Activated naive CD4-positive, alpha-beta T cell treated with anti-CD3 and anti-CD28 coated beads for 36 hours (primary cell): ENCODE measurements at places on chromosomes 16 and 17.
A peak's percentile ranks its signal among the peaks of the same experiment; 100 is the strongest.

- DNase-seq: peak; percentile 18
- no peak overlapping the region for H3K4me3 ChIP-seq
- peaks cover 14% of the 10 kb centered on the region for H3K4me1 ChIP-seq
- H3K27me3 ChIP-seq: no peaks in the 10 kb centered on the region
Measured at GRCh38 chr17:34820248-34820801, 140.9 kb downstream of the CCT6B start.

DNA sequence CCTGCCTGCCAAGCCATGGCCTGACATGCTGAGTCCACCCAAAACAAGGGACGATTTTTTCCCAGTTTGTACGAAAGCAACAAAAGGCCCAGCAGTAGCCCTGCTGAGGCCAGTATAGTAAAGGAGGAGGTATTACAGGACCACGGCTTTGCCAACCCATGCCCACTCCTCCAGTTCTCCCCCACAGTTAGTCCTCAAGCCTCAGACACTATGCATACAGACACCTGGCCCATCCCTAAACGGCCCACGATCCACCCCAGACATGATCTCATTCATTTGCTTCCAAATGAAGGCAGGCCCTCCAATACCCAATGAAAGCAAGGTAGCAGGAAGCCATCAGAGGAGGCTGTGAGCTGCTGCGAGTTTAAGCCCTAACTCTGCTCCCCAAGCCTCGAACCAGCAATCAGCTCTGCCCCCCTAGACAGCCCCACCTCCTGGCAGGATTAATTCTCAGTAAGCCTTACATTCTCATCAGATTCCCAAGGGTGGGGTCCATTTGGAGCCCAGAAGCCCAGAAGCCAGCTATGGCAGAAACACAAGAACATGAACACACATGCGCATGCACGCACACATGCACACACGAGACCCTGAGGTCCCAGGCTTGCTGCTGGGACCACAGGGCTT lies 4.9 kb downstream of the HDAC5 start:
- DNase-seq: no peak
- peaks cover 29% of the 10 kb centered on the region for H3K4me1 ChIP-seq
- no peak overlapping the region for H3K4me3 ChIP-seq

GRCh38 chr16:79980650-79981521 lies 380.3 kb upstream of the MAF start:
- no peak for DNase-seq
- no peak overlapping the region for H3K4me3 ChIP-seq
- H3K27me3 ChIP-seq: no peaks in the 10 kb centered on the region
- no peak overlapping the region for H3K27ac ChIP-seq

DNA sequence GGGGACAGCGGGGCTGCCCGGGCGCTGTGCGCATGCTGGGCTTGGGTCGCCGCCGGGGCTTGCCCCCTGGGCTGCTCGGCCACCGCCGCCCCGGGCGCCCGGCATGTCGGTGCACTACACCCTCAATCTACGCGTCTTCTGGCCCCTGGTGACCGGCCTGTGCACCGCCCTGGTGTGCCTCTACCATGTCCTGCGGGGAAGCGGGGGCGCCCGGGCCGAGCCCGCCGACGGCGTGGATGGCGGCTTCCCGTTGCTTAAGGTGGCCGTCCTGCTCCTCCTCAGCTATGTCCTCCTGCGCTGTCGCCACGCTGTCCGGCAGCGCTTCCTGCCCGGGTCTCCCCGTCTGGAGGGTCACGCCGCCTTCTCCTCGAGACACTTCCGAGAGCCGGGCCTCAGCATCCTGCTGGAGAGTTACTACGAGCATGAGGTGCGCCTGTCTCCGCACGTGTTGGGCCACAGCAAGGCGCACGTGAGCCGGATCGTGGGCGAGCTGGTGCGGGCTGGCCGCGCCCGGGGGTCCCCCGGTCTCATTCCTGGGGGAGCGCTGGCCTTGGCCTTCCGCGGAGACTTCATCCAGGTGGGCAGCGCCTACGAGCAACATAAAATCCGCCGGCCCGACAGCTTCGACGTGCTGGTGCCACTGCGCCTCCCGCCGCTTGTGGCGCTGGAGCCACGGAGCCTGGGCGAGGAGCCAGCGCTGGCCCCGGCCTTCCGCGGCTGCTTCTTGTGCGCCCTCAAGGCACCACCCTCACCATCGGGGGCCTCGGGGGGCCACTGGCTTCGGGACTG lies 789 bp downstream of the ITPRIPL2 start:
- no peak for DNase-seq
- no peaks in the 10 kb centered on the region for H3K36me3 ChIP-seq
- peaks cover 8% of the 10 kb centered on the region for H3K4me1 ChIP-seq
- H3K4me3 ChIP-seq: no peak overlapping the region
- no peak overlapping the region for H3K27ac ChIP-seq
- peaks cover 35% of the 10 kb centered on the region for H3K27me3 ChIP-seq

- H3K27ac ChIP-seq: peak overlapping the region; percentile 95
- H3K27me3 ChIP-seq: no peaks in the 10 kb centered on the region
- peak overlapping the region; percentile 87 for H3K4me3 ChIP-seq
- H3K4me1 ChIP-seq: peaks cover 57% of the 10 kb centered on the region
- peaks cover 30% of the 10 kb centered on the region for H3K36me3 ChIP-seq
Measured at GRCh38 chr16:66551348-66551759, 1.0 kb upstream of the CKLF start.

DNA sequence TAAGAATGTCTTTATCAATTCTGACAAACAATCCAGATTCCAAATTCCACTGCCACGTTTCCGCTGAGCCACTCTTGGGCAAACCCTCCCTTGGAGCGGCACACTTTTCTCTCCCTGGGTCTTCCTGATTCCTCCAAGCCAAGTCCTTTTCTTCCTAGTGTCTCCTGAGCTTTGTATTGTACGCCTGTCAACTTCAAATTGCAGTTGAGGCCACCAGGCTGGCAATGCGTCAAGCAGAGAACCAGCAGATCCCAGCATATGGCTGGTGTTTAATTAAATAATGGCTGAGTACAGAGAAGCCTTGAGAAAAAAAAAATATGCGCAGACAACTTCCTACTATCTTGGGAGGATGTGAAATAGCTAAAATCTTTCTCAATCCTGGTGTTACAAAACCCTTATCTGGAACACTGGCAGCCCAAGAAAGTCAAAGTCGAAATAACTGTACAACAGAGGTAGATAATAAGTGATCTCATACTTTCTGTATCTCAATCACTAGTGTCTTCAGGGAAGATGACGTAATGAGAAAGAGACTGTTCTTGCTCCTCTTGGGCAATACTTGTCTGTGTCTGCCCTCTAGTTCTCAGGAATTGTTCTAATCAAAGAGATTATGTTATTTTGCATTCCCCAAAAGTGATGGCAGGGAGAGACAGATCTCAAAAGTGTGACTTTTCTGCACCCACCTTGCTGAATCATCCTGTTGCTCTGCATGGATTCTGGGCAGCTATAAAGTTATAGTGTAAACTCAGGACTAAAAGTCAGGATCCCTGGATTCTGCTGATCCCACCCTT lies 15.0 kb downstream of the SMIM36 start:
- no peak for DNase-seq
- H3K27ac ChIP-seq: no peak overlapping the region
- no peaks in the 10 kb centered on the region for H3K36me3 ChIP-seq
- no peak overlapping the region for H3K4me3 ChIP-seq
- peaks cover 3% of the 10 kb centered on the region for H3K27me3 ChIP-seq

GRCh38 chr16:84209989-84210388 lies 19.0 kb downstream of the ADAD2 start:
- H3K4me1 ChIP-seq: no peaks in the 10 kb centered on the region
- H3K27me3 ChIP-seq: no peaks in the 10 kb centered on the region
- no peaks in the 10 kb centered on the region for H3K36me3 ChIP-seq
- no peak overlapping the region for H3K27ac ChIP-seq
- peak; percentile 10 for DNase-seq
- no peak overlapping the region for H3K4me3 ChIP-seq

- H3K4me1 ChIP-seq: no peaks in the 10 kb centered on the region
- H3K36me3 ChIP-seq: no peaks in the 10 kb centered on the region
- H3K27ac ChIP-seq: no peak overlapping the region
- H3K4me3 ChIP-seq: no peak overlapping the region
- DNase-seq: no peak
- H3K27me3 ChIP-seq: peaks cover 6% of the 10 kb centered on the region
Measured at GRCh38 chr17:46764709-46765401, 53.6 kb downstream of the WNT3 start.

GRCh38 chr17:53796642-53797041 lies 26.1 kb upstream of the KIF2B start:
- no peak for DNase-seq
- H3K4me3 ChIP-seq: no peak overlapping the region
- no peaks in the 10 kb centered on the region for H3K4me1 ChIP-seq
- no peak overlapping the region for H3K27ac ChIP-seq
- H3K27me3 ChIP-seq: no peaks in the 10 kb centered on the region
- H3K36me3 ChIP-seq: no peaks in the 10 kb centered on the region

- no peaks in the 10 kb centered on the region for H3K4me1 ChIP-seq
- H3K36me3 ChIP-seq: no peaks in the 10 kb centered on the region
- H3K27ac ChIP-seq: no peak overlapping the region
- H3K27me3 ChIP-seq: no peaks in the 10 kb centered on the region
- H3K4me3 ChIP-seq: no peak overlapping the region
- DNase-seq: no peak
Measured at GRCh38 chr16:63980763-63981162, 1141.1 kb downstream of the CDH11 start.

GRCh38 chr16:30903596-30903995 lies 7.2 kb downstream of the CTF1 start:
- peak; percentile 41 for DNase-seq
- H3K27me3 ChIP-seq: no peaks in the 10 kb centered on the region
- peaks cover 1% of the 10 kb centered on the region for H3K36me3 ChIP-seq
- H3K27ac ChIP-seq: peak overlapping the region; percentile 81
- H3K4me1 ChIP-seq: peaks cover 35% of the 10 kb centered on the region
- H3K4me3 ChIP-seq: no peak overlapping the region

- peaks cover 41% of the 10 kb centered on the region for H3K4me1 ChIP-seq
- DNase-seq: peak; percentile 1
- no peak overlapping the region for H3K4me3 ChIP-seq
Measured at GRCh38 chr17:77831474-77832179, 126.9 kb upstream of the TNRC6C start.

GRCh38 chr16:65342231-65342866 lies 220.5 kb upstream of the CDH11 start:
- H3K27me3 ChIP-seq: no peaks in the 10 kb centered on the region
- H3K4me3 ChIP-seq: no peak overlapping the region

DNA sequence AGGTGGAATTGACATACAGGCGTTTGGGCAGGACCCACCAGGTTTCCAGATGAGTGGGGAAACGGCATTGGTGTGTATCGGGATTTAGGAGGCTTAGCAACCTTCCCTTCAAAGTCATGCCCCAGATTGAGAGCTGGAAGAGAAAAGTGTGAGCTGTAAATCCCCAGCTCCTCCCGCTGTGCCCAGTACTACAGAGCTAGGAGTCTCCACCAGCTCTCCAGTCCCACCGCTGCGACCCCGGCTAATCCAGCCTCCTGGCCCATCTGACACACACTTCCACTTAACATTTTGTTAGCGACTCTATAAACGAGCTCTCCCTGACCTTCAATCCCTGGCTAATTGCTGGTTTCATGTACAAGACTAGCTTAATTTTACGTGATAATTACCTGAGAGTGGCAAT lies 29.9 kb upstream of the LHX1 start:
- H3K27me3 ChIP-seq: peaks cover 17% of the 10 kb centered on the region
- no peaks in the 10 kb centered on the region for H3K36me3 ChIP-seq
- DNase-seq: no peak
- H3K4me3 ChIP-seq: no peak overlapping the region
- H3K4me1 ChIP-seq: no peaks in the 10 kb centered on the region

GRCh38 chr17:46771561-46772474 lies 46.7 kb downstream of the WNT3 start:
- no peaks in the 10 kb centered on the region for H3K36me3 ChIP-seq
- peak; percentile 28 for DNase-seq
- peaks cover 12% of the 10 kb centered on the region for H3K4me1 ChIP-seq
- no peak overlapping the region for H3K27ac ChIP-seq
- H3K4me3 ChIP-seq: peak overlapping the region; percentile 69

GRCh38 chr17:8105957-8106398 lies 12.3 kb downstream of the ALOXE3 start:
- no peak overlapping the region for H3K27ac ChIP-seq
- H3K36me3 ChIP-seq: no peaks in the 10 kb centered on the region
- no peak overlapping the region for H3K4me3 ChIP-seq

DNA sequence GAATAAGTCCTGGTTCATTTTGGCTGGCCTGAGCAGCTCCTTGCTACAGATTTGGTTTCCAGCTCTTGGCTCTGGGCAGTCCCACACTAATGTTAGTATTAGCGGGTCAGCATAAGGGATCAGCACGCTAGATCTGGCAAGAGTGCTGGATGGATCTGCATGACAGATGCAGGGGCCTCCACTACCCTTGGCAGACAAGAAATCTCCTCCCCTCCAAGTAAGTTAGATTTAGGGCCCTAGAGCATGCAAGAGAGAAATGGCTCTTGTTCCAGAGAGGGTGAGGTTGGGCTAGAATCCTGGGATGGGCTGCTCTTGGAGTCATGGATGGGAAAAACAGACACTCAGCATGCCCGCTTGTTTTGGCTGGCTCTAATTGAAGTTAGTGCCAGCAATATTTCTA lies 414.3 kb downstream of the RBFOX1 start:
- no peak for DNase-seq
- H3K4me3 ChIP-seq: no peak overlapping the region
- H3K27me3 ChIP-seq: no peaks in the 10 kb centered on the region
- H3K4me1 ChIP-seq: no peaks in the 10 kb centered on the region
- no peak overlapping the region for H3K27ac ChIP-seq

DNA sequence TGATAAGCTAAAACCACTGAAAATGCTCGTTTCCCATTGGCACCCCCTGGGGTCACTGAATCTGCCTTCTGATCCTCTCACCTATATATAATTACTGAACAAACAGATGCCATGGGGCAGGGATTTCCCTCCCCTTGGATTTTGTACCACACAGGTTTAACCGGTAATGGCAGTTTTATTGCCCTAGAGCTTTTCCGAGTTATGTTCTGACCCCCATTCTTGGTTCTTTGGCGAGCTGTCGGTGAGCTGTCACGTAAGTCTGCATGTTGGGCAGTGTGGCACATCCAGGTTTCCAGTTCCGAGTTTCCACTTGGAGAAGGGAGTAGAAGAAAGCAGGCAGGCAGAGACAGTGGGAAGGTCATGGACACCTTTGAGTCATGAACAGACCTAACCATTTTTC lies 7.1 kb downstream of the TMEM97 start:
- H3K4me3 ChIP-seq: no peak overlapping the region
- DNase-seq: no peak
- peaks cover 18% of the 10 kb centered on the region for H3K36me3 ChIP-seq

GRCh38 chr16:66605177-66605978 lies 874 bp downstream of the CMTM3 start:
- no peaks in the 10 kb centered on the region for H3K27me3 ChIP-seq
- H3K36me3 ChIP-seq: peaks cover 8% of the 10 kb centered on the region

- peaks cover 4% of the 10 kb centered on the region for H3K36me3 ChIP-seq
- DNase-seq: no peak
Measured at GRCh38 chr17:73248532-73248931, 13.1 kb downstream of the CPSF4L start.

GRCh38 chr17:40181205-40181604 lies 3.9 kb downstream of the RAPGEFL1 start:
- DNase-seq: no peak
- H3K4me3 ChIP-seq: no peak overlapping the region
- no peak overlapping the region for H3K27ac ChIP-seq
- H3K36me3 ChIP-seq: peaks cover 3% of the 10 kb centered on the region
- peaks cover 10% of the 10 kb centered on the region for H3K4me1 ChIP-seq

- no peaks in the 10 kb centered on the region for H3K36me3 ChIP-seq
- no peak overlapping the region for H3K4me3 ChIP-seq
- DNase-seq: no peak
- H3K27me3 ChIP-seq: no peaks in the 10 kb centered on the region
- no peak overlapping the region for H3K27ac ChIP-seq
Measured at GRCh38 chr16:11200592-11200991, 55.4 kb downstream of the SOCS1 start.

- no peaks in the 10 kb centered on the region for H3K4me1 ChIP-seq
- no peak for DNase-seq
- H3K27me3 ChIP-seq: peaks cover 29% of the 10 kb centered on the region
- no peak overlapping the region for H3K4me3 ChIP-seq
- H3K36me3 ChIP-seq: no peaks in the 10 kb centered on the region
Measured at GRCh38 chr17:15351478-15351840, 10.1 kb upstream of the TEKT3 start.
